ENCODE measurements at places on chromosomes 13 and 19.

- no peak overlapping the region for H3K27ac ChIP-seq
- no peaks in the 10 kb centered on the region for H3K27me3 ChIP-seq
- H3K36me3 ChIP-seq = no peaks in the 10 kb centered on the region
- no peaks in the 10 kb centered on the region for H3K4me1 ChIP-seq
- DNase-seq = no peak
- no peak overlapping the region for H3K4me3 ChIP-seq
Measured at GRCh38 chr13:113144255-113144629, 14.2 kb upstream of the PROZ start.

DNA sequence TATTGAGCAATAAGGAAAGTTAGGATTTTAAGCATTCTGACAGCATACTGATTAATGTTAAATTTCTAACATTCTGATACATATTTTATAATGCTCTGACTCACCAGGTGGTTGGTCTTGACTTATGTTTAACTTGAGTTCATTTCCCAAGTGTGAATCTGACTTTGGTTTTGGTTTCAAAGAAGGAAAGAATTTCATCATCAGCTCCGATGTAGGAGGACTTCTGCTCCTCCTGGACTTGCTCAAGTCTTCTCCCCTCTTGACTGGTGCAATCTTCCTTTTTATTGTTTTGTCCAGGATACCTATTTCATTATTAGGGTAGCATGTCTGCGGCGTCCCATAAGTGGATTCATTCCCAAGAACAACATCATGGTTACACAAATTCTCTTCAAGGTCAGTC is 141.3 kb downstream of the RNF17 start:
- no peak for DNase-seq
- H3K27ac ChIP-seq = no peak overlapping the region
- no peaks in the 10 kb centered on the region for H3K36me3 ChIP-seq
- no peak overlapping the region for H3K4me3 ChIP-seq
- H3K27me3 ChIP-seq = no peaks in the 10 kb centered on the region

DNA sequence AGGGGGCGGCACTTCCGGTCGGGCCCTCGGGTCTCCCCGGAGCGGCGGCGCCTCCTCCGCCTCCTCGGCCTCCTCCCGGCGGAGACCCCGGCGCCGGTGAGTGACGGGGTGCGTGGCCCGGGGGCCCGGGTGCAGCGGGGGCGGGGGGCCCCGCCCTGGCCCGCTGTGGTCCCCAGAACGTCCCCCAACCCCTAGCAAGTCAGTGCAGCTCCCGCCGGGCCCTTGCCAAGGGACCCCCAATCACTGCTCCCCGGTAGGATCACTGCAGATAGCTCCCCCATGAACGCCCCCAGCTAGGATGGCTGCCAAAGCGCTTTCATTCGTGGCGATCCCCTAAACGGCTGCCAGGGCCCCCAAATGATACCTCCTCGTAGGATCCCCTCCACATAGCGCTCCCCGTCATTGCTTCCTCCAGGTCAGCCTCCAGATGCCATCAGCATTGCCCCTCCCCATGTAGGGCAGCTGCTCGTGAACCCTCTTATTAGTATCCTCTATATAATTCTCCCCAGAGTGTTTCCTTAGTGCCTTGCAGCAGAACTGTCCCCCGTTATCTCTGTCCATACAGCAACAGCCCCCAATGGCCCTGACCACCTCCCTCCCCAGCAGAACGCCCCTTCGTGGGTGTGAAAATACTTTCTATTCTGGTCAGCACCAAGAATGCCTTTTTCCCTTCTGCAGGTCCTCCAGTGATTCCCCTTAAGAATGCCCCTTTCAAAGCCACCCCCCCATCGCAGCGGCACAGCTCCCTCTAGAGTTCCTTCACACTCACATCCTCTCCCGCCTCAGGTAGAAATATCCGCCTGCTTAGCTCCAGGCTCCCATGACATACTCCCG is at the start of gene ZNF865:
ZNF865 (plus strand) TSS at position 11 of the 834 bp plus-strand sequence. CDS start 7,972 bp downstream, outside the sequence.
- H3K27me3 ChIP-seq = no peaks in the 10 kb centered on the region
- no peaks in the 10 kb centered on the region for H3K36me3 ChIP-seq
- peak within 1 kb of the TSS; percentile 91 for H3K4me3 ChIP-seq
- no peaks in the 10 kb centered on the region for H3K4me1 ChIP-seq

- H3K27ac ChIP-seq = no peak overlapping the region
- no peaks in the 10 kb centered on the region for H3K4me1 ChIP-seq
- no peak overlapping the region for H3K4me3 ChIP-seq
- H3K27me3 ChIP-seq = no peaks in the 10 kb centered on the region
Measured at GRCh38 chr13:41740479-41740878, 220.4 kb downstream of the VWA8 start.

GRCh38 chr19:35388277-35389054 is 17.6 kb downstream of the GPR42 start:
- H3K27ac ChIP-seq = no peak overlapping the region
- H3K4me1 ChIP-seq = no peaks in the 10 kb centered on the region
- H3K27me3 ChIP-seq = no peaks in the 10 kb centered on the region
- no peaks in the 10 kb centered on the region for H3K36me3 ChIP-seq
- DNase-seq = no peak

- no peak overlapping the region for H3K27ac ChIP-seq
- H3K4me3 ChIP-seq = no peak overlapping the region
- H3K36me3 ChIP-seq = no peaks in the 10 kb centered on the region
Measured at GRCh38 chr19:10913716-10914340, 14.6 kb downstream of the YIPF2 start.

GRCh38 chr19:17641181-17641580 is 47.0 kb downstream of the UNC13A start:
- H3K4me1 ChIP-seq = no peaks in the 10 kb centered on the region
- H3K4me3 ChIP-seq = no peak overlapping the region

DNA sequence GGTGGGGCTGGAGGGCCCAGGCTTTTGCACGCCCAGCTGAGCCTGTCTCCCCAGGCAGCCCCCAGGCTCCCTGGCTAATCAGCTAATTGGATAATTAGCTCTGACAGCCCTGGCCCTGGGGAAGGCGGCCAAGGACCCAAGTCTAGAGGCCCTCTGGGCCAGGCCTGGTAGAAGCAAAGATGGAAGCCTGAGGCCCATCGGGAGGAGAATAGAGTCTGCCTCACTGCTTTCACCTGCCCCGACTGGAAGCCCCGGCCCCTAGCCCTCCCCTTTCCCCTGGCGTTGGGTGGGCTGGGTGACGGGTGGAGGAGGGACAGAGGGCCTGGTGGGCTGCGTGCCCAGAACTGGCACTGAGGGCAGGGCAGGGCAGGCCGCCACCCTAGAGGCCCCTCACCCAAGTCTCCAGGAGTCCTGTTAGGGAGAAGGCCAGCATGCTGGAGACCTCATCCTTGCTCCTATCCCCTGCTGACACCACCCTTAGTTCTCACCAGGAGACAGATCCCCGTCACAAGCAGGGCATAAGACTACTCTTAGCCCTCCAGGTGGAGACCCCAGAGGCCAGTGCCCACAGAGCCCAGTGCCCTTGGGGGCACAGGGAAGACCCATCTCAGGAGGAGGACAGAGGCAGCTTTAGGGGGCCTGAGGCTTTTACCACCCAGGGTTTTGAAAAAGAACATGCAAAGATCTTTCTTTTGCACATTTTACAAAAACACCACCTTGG is 12.0 kb downstream of the LYL1 start:
- no peak overlapping the region for H3K4me3 ChIP-seq
- H3K36me3 ChIP-seq = no peaks in the 10 kb centered on the region
- no peak for DNase-seq
- H3K27me3 ChIP-seq = no peaks in the 10 kb centered on the region

DNA sequence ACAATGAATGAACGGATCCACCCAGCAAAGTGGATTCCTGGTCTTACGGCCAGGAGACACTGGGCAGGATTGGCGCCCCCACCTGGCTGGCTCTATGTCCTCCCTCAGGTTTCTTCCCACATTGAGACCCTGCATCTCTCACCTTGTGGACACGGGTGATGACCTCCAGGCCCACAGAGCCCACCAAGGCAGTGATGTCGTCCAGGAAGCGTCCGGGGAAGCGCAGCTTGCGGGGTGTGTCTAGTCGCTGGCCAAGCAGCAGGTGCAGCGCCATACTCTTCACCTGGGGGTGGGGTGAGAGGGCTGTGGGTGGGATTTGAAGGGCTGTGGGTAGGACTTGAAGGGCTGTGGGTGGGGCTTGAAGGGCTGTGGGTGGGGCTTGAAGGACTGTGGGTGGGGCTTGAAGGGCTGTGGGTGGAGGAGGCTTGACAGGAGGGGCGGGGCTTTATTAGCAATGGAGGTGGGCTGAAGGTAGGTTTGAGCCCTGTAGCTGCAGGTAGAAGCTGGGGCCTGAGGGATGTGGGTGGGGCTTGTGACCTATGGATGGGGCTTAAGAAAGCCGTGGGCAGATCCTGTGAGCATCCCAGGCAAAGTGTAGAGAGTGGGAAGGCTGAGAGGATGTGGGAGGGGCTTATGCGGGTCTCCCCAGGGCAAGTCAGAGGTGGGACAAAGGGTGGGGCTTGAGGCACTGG is 12.1 kb upstream of the ANGPTL8 start:
- H3K36me3 ChIP-seq = no peaks in the 10 kb centered on the region
- H3K4me3 ChIP-seq = no peak overlapping the region
- H3K27ac ChIP-seq = no peak overlapping the region
- no peaks in the 10 kb centered on the region for H3K4me1 ChIP-seq
- H3K27me3 ChIP-seq = no peaks in the 10 kb centered on the region

Data from breast epithelium (tissue), 4 donors.